Activated T-helper 2 cell treated with anti-CD3 and anti-CD28 coated beads, Interferon-gamma antibody, Interleukin-2, Interleukin-4, amounts not matched to agents 10 μg/mL and 5 μg/mL and 100 μg/mL, durations not matched to agents 14 hours and 24 hours and 36 hours (primary cell): ENCODE measurements at places on chromosomes 7 and 10. TPM values are rescaled to one million over a fixed set of nuclear protein-coding genes. Genes with fewer than 3 reads are reported as not detected.

DNA sequence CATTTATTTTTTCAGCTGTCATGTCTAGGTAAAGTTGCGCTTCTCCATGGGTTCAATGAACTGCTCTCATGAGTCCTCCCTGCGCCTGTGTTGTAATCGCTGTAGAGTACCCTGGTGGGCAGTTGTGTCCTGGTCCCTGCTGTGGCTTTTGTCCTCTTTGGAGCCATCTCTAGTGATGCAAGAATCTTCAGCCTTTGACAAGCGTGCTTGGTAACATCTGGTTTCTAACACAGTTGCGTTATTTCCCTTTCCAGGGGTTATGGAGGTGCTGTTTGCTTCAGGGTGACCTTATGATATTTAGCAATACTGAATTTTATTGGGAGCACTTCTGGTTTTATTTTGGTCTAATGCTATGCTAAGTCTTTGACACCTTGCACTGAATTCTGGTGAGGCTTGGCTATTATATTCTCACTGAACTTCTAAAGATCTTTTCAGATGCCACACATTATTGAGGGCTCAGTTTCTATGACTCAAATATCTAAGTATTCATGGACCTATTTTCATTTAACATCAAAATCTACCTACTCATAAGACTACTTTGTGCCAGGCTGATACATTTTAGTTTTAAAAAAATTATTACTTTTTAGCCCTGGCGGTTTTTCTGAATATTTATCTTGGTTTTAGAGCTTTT, 88.6 kb downstream of the FANK1 start:
- DNase-seq = no peak

- DNase-seq = no peak
These were observed 158.9 kb downstream of the EGFR start for GRCh38 chr7:55177589-55178261.

Gene PIP
- total RNA-seq = not detected in 2 replicates

- no peak for DNase-seq
These were observed 6.8 kb downstream of the ARL5B start for GRCh38 chr10:18665815-18666558.

GRCh38 chr10:102185811-102186527, 33.8 kb downstream of the NOLC1 start:
- DNase-seq = no peak

DNA sequence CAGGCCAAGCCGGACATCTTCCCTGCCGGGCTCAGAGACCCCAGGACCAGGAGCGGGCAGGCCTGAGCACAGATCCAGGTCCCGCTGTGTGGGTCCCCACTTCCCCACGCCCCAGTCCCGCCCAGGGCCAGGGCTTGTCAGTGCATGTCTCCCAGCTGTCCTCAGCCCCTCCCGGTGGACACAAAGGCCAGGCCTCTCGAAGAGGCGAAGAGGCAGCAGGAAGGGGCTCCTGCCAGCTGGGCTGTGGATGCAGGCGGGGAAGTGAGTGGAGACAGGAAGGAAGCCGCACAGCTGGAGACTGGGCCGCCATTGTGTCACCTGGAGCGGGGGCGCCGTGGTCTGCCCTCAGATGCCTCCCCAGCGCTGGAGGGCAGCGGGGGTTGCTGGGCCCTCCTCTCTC, 4.8 kb downstream of the GRIFIN start:
- DNase-seq = no peak
